ENCODE measurements at places on chromosomes 2 and 18. TPM values are rescaled to one million over a fixed set of nuclear protein-coding genes. Genes with fewer than 3 reads are reported as not detected.

The ALLC gene
- not detected for total RNA-seq

The RAPGEF4 gene
- 0.38 TPM for total RNA-seq

The INHBB gene
- not detected for total RNA-seq

The NFATC1 gene
- 58.1 TPM for total RNA-seq

DNA sequence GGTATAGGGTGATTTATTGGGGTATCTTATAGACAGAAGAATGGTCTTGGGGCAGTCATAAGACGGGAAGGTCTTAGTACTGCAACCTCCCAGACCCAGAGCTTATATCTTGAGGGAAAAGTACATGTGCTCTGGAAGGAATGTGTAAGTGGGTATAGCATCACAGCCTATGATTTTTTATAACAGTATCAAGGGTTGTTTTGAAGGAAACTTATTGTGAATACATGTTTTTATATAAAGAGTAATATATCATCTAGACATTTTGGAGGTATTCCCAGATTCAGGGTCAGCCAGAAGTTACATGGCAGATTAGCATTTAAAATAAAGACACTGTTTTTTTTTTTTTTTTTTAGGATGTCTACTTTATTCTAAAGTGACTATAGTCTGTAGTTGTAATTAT lies 47.6 kb upstream of the STON1 start:
- H3K4me1 ChIP-seq, result no peaks in the 10 kb centered on the region
- no peak for DNase-seq
- H3K27ac ChIP-seq, result no peak overlapping the region
- H3K4me3 ChIP-seq, result no peak overlapping the region
- H3K27me3 ChIP-seq, result no peaks in the 10 kb centered on the region

GRCh38 chr2:239829326-239829725 lies 195.8 kb downstream of the NDUFA10 start:
- H3K4me3 ChIP-seq, result no peak overlapping the region
- H3K36me3 ChIP-seq, result no peaks in the 10 kb centered on the region
- H3K4me1 ChIP-seq, result no peaks in the 10 kb centered on the region
- no peak for DNase-seq
- no peak overlapping the region for H3K27ac ChIP-seq
- H3K27me3 ChIP-seq, result peaks cover 14% of the 10 kb centered on the region

DNA sequence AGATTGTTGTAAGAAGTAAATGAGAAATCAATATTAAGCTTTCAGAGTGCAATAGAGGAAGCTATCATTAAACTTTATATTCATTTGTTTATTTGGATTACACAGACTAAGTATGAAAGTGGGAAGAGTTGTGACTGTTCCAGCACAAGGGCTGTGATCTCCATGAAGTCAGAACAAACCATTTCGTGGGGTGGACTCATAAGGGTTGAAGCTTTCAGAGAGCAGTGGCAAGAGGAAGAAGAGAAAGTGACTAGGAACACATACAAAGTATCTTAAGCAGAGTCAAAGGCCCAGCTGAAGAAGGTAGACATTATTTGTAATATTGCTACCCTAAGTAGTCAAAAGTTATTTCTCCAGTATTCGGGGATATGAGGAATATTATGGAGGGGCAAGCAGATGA lies 117.0 kb downstream of the ARHGAP15 start:
- H3K27me3 ChIP-seq, result no peaks in the 10 kb centered on the region
- H3K4me3 ChIP-seq, result no peak overlapping the region
- peaks cover 24% of the 10 kb centered on the region for H3K4me1 ChIP-seq
- no peak for DNase-seq

DNA sequence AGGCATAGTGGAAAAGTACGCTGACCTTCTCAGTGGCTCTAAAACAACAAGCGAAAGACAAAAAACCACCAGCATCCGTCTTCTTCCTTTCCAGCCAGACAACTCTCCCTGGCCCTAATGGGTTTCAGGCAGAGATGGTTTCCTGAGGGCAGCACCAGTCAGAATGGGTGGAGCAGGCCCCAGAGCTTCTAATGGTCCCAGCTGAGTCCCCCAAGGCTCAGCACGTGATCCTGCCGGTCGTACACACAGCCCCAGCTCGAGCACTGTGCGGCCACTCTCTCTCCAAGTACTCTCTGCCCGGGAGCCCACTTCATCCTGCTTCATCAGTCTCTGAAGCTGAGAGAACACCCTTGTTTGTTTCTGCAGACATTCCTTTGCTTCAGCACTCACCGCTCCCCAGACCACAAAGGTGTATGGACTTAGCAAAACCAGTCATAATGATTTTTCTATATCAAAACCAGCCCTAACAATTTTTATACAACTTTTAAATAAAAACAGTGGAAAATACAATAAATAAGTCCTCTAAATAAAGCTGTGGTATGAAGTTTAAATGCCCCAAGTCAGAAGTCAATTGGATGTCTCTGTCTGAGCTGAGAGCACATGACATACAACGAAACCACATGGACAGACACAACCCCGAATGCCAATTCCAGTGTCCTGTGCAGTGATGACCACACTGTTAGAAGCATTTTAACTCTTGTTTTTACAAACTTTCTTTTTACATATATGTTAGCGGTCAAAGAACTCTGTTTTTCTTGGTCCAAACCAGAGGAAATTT lies 63.9 kb downstream of the PARD6G start:
- H3K27ac ChIP-seq, result no peak overlapping the region
- DNase-seq, result no peak

DNA sequence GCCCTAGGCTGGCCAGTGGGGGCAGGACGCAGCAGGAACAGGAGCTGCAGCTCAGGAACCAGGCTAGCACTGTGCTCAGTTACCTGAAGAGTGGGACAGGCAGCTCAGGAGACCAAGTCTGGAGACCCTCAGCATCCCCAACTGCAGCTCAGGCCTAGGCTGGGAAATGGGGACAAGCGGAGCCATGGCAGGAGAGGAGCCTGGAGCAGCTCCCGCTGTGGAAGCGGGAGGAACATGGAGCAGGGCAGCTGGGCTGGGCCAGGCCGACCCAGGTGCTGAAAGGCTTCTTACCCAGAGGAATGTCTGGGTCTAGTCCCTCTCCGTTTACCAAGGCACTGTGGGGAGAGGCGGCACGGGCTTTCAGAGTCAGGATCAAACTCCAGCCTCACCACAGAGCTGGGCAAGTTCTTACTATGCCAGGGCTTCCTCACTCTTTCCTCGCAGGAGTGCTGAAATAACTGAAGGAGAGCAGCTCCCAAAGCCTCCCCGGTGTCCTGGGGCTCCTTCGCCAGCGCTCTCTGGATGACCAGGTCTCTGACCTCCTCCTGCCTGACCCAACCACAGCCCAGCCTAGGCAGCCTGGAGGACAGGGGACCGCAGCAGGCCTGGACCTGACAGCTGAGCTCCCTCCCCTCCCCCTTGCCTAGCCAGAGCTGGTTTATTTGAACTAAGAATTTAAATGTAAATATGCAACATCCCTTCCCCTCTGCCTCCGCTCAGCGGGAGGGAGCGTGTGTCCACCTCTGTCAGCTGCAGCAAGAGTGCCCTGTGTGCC lies 247.8 kb upstream of the SIX2 start:
- DNase-seq, result no peak
- H3K4me3 ChIP-seq, result no peak overlapping the region
- no peaks in the 10 kb centered on the region for H3K27me3 ChIP-seq
- no peaks in the 10 kb centered on the region for H3K36me3 ChIP-seq
- H3K27ac ChIP-seq, result no peak overlapping the region

GRCh38 chr2:166211079-166211478 lies 83.3 kb upstream of the SCN1A start:
- no peak for DNase-seq
- H3K36me3 ChIP-seq, result no peaks in the 10 kb centered on the region
- no peak overlapping the region for H3K27ac ChIP-seq
- no peaks in the 10 kb centered on the region for H3K4me1 ChIP-seq
- H3K4me3 ChIP-seq, result no peak overlapping the region

- H3K27me3 ChIP-seq, result peaks cover 27% of the 10 kb centered on the region
- H3K27ac ChIP-seq, result no peak overlapping the region
- no peaks in the 10 kb centered on the region for H3K36me3 ChIP-seq
- no peak for DNase-seq
These were observed 664 bp downstream of the NETO1 start for GRCh38 chr18:72866901-72867745.

GRCh38 chr2:12087671-12088380 lies 341.4 kb downstream of the LPIN1 start:
- H3K4me3 ChIP-seq, result no peak overlapping the region
- no peak overlapping the region for H3K27ac ChIP-seq
- H3K36me3 ChIP-seq, result no peaks in the 10 kb centered on the region
- H3K4me1 ChIP-seq, result no peaks in the 10 kb centered on the region
- H3K27me3 ChIP-seq, result no peaks in the 10 kb centered on the region

All from T-cell (primary cell).